ENCODE measurements at places on chromosomes 2 and 18. TPM values are rescaled to one million over a fixed set of nuclear protein-coding genes. Genes with fewer than 3 reads are reported as not detected.
A peak's percentile ranks its signal among the peaks of the same experiment; 100 is the strongest.

- peak overlapping the region; percentile 65 for H3K27ac ChIP-seq
- no peak overlapping the region for H3K4me3 ChIP-seq
- peaks cover 43% of the 10 kb centered on the region for H3K4me1 ChIP-seq
- no peaks in the 10 kb centered on the region for H3K36me3 ChIP-seq
- peak; percentile 70 for DNase-seq
Observed at GRCh38 chr2:16960579-16960978, 294.9 kb upstream of the CYRIA start.

The CNGA3 gene
- polyA plus RNA-seq = not detected

GRCh38 chr18:46054956-46055837 is 16.9 kb downstream of the PSTPIP2 start:
- no peaks in the 10 kb centered on the region for H3K36me3 ChIP-seq
- H3K27me3 ChIP-seq = no peaks in the 10 kb centered on the region
- H3K27ac ChIP-seq = no peak overlapping the region
- no peaks in the 10 kb centered on the region for H3K4me1 ChIP-seq
- no peak overlapping the region for H3K4me3 ChIP-seq

DNA sequence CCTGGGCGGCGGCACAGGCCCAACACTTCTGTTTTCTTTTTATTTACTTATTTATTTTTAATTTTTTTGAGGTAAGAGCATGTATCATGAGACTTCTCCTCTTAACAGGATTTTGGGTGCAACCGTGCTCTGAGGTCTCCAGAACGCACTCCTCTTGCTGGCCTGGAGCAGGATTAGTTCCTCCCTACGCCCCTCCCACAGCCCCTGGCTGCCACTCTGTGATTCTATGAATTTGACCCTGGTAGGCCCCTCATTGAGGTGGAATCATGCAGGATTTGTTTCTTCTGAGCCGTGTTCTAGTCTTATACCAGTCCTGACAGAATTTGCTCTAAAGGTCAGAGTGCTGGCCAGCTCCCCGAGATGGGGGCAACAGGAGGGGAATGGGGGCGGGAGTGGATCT is 106.5 kb upstream of the HS6ST1 start:
- no peak for DNase-seq
- no peaks in the 10 kb centered on the region for H3K4me1 ChIP-seq
- no peaks in the 10 kb centered on the region for H3K36me3 ChIP-seq
- H3K4me3 ChIP-seq = no peak overlapping the region
- H3K27ac ChIP-seq = no peak overlapping the region

The SRD5A2 gene
- 0.03 TPM for polyA plus RNA-seq

DNA sequence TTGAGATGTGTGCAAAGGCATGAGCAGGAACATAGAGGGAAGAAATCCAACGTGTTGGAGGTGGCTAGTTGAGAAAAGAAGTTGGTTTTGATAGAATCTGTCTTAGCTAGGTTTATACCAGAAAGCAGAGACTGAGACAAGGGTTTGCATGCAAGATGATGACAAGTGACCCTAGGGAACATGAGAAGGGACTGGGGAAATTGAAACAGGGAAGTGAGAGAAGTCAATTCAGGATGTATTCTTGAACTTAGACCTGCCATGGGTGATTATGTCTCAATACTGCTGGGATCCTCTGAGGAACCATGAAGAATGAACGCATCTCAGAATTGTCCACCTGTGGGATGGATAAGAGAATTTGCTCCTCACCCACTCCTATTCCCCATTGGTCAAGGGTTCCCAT is 20.5 kb downstream of the IL36A start:
- H3K36me3 ChIP-seq = no peaks in the 10 kb centered on the region
- H3K27me3 ChIP-seq = peaks cover 35% of the 10 kb centered on the region
- H3K27ac ChIP-seq = no peak overlapping the region
- peak; percentile 17 for DNase-seq

DNA sequence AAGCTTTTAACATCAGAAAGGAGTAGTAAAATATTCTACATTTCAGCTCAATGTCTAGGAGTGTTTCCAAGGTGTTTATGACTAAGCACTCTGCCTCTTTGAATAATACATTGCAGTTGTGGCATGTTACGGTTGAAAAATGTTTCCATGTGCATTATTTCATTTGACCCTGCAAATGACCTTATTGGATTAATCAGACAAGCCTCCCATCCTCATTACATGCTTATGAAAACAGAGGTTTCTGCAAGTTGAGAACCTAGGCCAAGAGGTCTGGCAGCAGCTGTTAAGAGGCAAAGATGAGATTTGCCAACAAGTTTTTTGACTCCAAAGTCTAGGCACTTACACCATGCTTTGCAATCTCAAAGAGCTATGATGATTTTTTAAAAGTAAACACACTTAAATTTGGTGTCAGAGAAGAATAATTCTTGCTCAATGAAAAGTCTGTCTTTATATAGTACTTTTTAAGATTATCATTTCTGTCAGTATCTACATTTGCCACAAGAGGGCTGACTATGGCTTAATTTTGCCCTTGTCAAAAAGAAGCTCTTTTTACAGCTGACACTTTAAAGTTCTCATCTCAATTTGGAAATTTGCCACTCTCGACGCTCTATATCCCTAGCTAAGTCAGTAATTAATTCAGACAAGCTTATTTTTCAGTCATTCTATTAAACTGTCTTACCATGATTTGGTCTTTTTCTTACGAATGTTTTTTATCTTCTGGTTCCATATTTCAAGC is 260.6 kb downstream of the PAX3 start:
- DNase-seq = no peak
- no peak overlapping the region for H3K4me3 ChIP-seq
- no peak overlapping the region for H3K27ac ChIP-seq
- no peaks in the 10 kb centered on the region for H3K4me1 ChIP-seq
- H3K36me3 ChIP-seq = no peaks in the 10 kb centered on the region

- peak; percentile 71 for DNase-seq
- no peaks in the 10 kb centered on the region for H3K27me3 ChIP-seq
- peaks cover 16% of the 10 kb centered on the region for H3K36me3 ChIP-seq
- H3K4me1 ChIP-seq = peaks cover 18% of the 10 kb centered on the region
Observed at GRCh38 chr2:54672590-54673456, 50.6 kb upstream of the EML6 start.

The PFN4 gene
- polyA plus RNA-seq = 0.39 TPM

The VAPA gene
- 47.7 TPM for polyA plus RNA-seq

The RAPH1 gene
- 0.13 TPM for polyA plus RNA-seq

The SKOR2 gene
- not detected for polyA plus RNA-seq

- H3K4me3 ChIP-seq = no peak overlapping the region
- DNase-seq = no peak
- H3K4me1 ChIP-seq = peaks cover 23% of the 10 kb centered on the region
- no peaks in the 10 kb centered on the region for H3K27me3 ChIP-seq
- H3K36me3 ChIP-seq = peaks cover 24% of the 10 kb centered on the region
- H3K27ac ChIP-seq = no peak overlapping the region
Observed at GRCh38 chr2:219209236-219210195, 2.9 kb downstream of the ZFAND2B start.

The CCBE1 gene
- polyA plus RNA-seq = not detected

DNA sequence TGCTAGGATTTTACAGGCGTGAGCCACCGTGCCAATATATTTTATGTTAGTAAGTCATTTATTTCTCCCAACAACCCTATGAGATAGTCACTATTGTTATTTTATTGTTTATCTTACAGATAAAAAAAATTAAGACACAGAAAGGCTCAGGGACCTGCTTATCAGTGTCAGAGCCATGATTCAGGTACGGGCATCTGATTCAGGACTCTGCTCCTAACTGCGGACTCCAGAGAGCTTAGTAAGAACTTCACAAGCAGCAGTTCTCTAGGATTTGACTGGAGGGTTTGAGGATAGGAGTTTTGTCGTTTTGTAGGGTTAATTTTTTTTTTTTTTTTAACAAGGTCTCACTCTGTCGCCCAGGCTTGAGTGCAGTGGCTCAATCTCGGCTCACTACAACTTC is 174.2 kb downstream of the BCL11A start:
- no peak overlapping the region for H3K4me3 ChIP-seq
- H3K27ac ChIP-seq = peak overlapping the region; percentile 20
- no peak for DNase-seq
- peaks cover 19% of the 10 kb centered on the region for H3K4me1 ChIP-seq
- no peaks in the 10 kb centered on the region for H3K27me3 ChIP-seq

GRCh38 chr18:47915229-47915628 is 15.2 kb downstream of the SMAD2 start:
- H3K36me3 ChIP-seq = peaks cover 3% of the 10 kb centered on the region
- DNase-seq = no peak
- no peaks in the 10 kb centered on the region for H3K27me3 ChIP-seq
- H3K4me3 ChIP-seq = no peak overlapping the region
- no peaks in the 10 kb centered on the region for H3K4me1 ChIP-seq
- no peak overlapping the region for H3K27ac ChIP-seq

GRCh38 chr18:80252136-80252535 is 4.8 kb upstream of the PARD6G start:
- H3K4me1 ChIP-seq = no peaks in the 10 kb centered on the region
- H3K27me3 ChIP-seq = peaks cover 4% of the 10 kb centered on the region
- no peak overlapping the region for H3K27ac ChIP-seq
- DNase-seq = no peak

The COX7A2L gene
- 40.6 TPM for polyA plus RNA-seq

The IL37 gene
- polyA plus RNA-seq = not detected

DNA sequence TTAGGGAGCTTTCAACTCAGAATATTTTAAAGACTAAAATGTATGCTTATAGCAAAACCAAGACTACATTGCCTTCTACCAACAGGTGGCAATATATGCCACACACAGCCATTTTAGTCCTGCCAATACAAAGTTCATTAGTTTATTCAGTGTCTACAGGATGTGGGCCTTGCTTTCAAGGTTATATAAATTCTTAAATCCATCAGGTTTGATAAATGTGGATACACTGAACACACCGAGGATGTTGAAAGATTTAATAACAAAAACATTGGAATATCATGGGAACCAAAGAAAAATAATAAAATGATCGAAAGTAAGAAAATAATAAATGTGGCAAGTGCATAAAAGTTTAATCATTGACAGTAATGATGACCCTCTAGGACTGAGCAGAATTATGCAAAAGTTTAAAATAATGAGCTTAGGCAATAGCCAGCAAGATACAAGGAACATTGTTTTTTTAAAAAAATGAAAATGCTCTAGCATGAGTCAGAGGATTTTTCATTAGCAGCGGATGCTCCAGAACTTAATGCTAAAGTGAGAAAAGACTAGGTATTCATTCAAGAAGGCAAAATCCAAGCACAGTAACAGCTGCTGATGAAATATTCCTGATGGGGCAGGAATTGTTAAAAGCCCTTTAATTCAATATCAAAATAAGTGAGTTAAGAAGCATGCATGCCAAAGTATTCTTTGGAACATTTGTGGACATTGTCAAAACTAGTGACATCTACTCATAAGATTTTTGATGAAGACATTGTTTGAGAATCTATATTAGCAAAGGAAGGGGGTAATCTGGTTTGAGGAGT is 14.2 kb downstream of the SCN9A start:
- no peaks in the 10 kb centered on the region for H3K27me3 ChIP-seq
- H3K27ac ChIP-seq = no peak overlapping the region
- no peaks in the 10 kb centered on the region for H3K4me1 ChIP-seq
- H3K4me3 ChIP-seq = no peak overlapping the region
- DNase-seq = no peak

GRCh38 chr2:9663008-9663879 is 32.4 kb upstream of the YWHAQ start:
- H3K4me1 ChIP-seq = no peaks in the 10 kb centered on the region
- DNase-seq = no peak
- H3K36me3 ChIP-seq = no peaks in the 10 kb centered on the region
- no peak overlapping the region for H3K27ac ChIP-seq

The PAX3 gene
- not detected for polyA plus RNA-seq

GRCh38 chr2:134027980-134028379 is 225.9 kb upstream of the MGAT5 start:
- H3K27ac ChIP-seq = no peak overlapping the region
- peaks cover 7% of the 10 kb centered on the region for H3K4me1 ChIP-seq
- no peak overlapping the region for H3K4me3 ChIP-seq
- no peaks in the 10 kb centered on the region for H3K36me3 ChIP-seq

The MRPS5 gene
- polyA plus RNA-seq = 43.6 TPM

The MAL gene
- polyA plus RNA-seq = 3.0 TPM

The FAM110C gene
- polyA plus RNA-seq = not detected

DNA sequence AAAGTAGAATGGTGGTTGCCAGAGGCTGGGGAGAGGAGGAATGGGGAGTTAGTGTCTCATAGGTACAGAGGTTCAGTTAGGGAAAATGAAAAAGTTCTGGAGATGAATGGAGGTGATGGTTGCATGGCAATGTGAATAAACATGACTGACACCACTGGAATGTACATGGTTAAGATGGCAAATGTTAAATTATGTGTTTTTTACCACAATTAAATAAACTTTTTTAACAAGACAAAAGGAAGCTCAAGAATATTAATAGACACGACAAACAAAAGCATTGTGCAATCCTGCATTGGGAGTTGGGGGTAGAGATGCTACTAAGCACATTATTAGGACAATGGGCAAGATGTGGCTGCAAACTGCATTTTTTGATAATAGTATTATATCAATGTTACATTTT is 147.7 kb downstream of the TWIST2 start:
- no peaks in the 10 kb centered on the region for H3K36me3 ChIP-seq
- no peaks in the 10 kb centered on the region for H3K4me1 ChIP-seq
- H3K4me3 ChIP-seq = no peak overlapping the region

GRCh38 chr18:49573835-49574234 is 12.0 kb downstream of the LIPG start:
- H3K4me1 ChIP-seq = no peaks in the 10 kb centered on the region
- no peaks in the 10 kb centered on the region for H3K36me3 ChIP-seq
- no peaks in the 10 kb centered on the region for H3K27me3 ChIP-seq
- no peak overlapping the region for H3K4me3 ChIP-seq
- no peak overlapping the region for H3K27ac ChIP-seq

DNA sequence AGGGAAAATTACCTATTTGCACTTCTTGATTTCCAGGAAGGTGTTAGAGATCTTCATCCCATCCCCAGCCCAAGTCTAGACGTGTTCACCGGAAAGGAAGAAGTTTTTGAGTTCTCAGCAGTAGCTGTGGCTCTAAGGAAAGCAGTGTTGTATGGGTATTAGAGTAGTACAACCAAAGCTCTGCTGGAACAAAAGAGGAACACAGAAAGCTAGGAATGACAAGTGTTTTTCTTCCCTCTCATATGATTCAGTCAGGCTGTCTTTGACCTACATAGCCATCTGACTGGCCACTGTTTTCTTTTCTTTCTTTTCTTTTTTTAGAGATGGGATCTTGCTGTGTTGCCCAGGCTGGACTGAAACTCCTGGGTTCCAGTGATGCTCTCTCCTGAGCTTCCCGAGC is 82.7 kb upstream of the SLC39A10 start:
- peaks cover 32% of the 10 kb centered on the region for H3K4me1 ChIP-seq
- no peak for DNase-seq
- no peaks in the 10 kb centered on the region for H3K36me3 ChIP-seq
- no peak overlapping the region for H3K27ac ChIP-seq

The OTOF gene
- not detected for polyA plus RNA-seq

- H3K4me3 ChIP-seq = no peak overlapping the region
- no peaks in the 10 kb centered on the region for H3K36me3 ChIP-seq
- no peak for DNase-seq
- no peaks in the 10 kb centered on the region for H3K27me3 ChIP-seq
- no peaks in the 10 kb centered on the region for H3K4me1 ChIP-seq
Observed at GRCh38 chr2:48137829-48138228, 231.5 kb upstream of the FBXO11 start.

Data from B cell (primary cell).